ENCODE measurements at places on chromosomes 6 and 20. TPM values are rescaled to one million over a fixed set of nuclear protein-coding genes. Genes with fewer than 3 reads are reported as not detected.

HRH3 gene
- total RNA-seq = not detected

CDK5RAP1 gene
- total RNA-seq = 35.6 TPM

KCNQ2 gene
- total RNA-seq = not detected

TOX2 gene
- total RNA-seq = 6.2 TPM

GATA5 gene
- not detected for total RNA-seq

XKR7 gene
- total RNA-seq = not detected

MLN gene
- total RNA-seq = not detected

TDRD6 gene
- not detected for total RNA-seq

UST gene
- 6.7 TPM for total RNA-seq

PRND gene
- not detected for total RNA-seq

C4A gene
- 1.4 TPM for total RNA-seq

CAP2 gene
- total RNA-seq = 34.0 TPM

TCP11 gene
- total RNA-seq = 1.6 TPM

RIMS1 gene
- not detected for total RNA-seq

VGLL2 gene
- total RNA-seq = not detected

ASIP gene
- total RNA-seq = not detected

ZNF165 gene
- 0.08 TPM for total RNA-seq

SIRPD gene
- total RNA-seq = not detected

TSBP1 gene
- total RNA-seq = not detected

SESN1 gene
- 15.8 TPM for total RNA-seq

DEFB123 gene
- total RNA-seq = not detected

COL19A1 gene
- total RNA-seq = not detected

BTN1A1 gene
- not detected for total RNA-seq

GLP1R gene
- total RNA-seq = not detected

GTSF1L gene
- total RNA-seq = not detected

CNR1 gene
- 0.24 TPM for total RNA-seq

CLPSL2 gene
- total RNA-seq = not detected

TRIM40 gene
- not detected for total RNA-seq

FOXA2 gene
- 12.8 TPM for total RNA-seq

CFAP206 gene
- not detected for total RNA-seq

MCCD1 gene
- not detected for total RNA-seq

PNLDC1 gene
- not detected for total RNA-seq

RRP36 gene
- 184 TPM for total RNA-seq

C20orf204 gene
- total RNA-seq = 0.24 TPM

SLC22A7 gene
- total RNA-seq = not detected

LPIN3 gene
- total RNA-seq = not detected

OR12D3 gene
- total RNA-seq = not detected

CLPSL1 gene
- total RNA-seq = not detected

GSTA1 gene
- total RNA-seq = 8.5 TPM

POLR1H gene
- 29.7 TPM for total RNA-seq

NANP gene
- total RNA-seq = 7.6 TPM

HSPA1L gene
- 0.87 TPM for total RNA-seq

NOP56 gene
- 228 TPM for total RNA-seq

DACT2 gene
- not detected for total RNA-seq

GCLC gene
- 23.0 TPM for total RNA-seq
